Bladder microvascular endothelial cell (primary cell): ENCODE measurements at places on chromosomes 16 and 17. TPM values are rescaled to one million over a fixed set of nuclear protein-coding genes. Genes with fewer than 3 reads are reported as not detected.

ENPP7 gene
- total RNA-seq, result not detected in 2 replicates

FBXO31 gene
- total RNA-seq, result 47.6 and 54.6 TPM in 2 replicates

SDR42E2 gene
- total RNA-seq, result 0.16 TPM in 1 of 2 replicates, not detected in the other

KRT20 gene
- total RNA-seq, result not detected in 2 replicates

TOM1L1 gene
- total RNA-seq, result 0.57 and 0.97 TPM in 2 replicates

TAT gene
- total RNA-seq, result not detected in 2 replicates

DPEP3 gene
- 0.16 TPM in 1 of 2 replicates, not detected in the other for total RNA-seq

SNX20 gene
- 0.25 TPM in 1 of 2 replicates, not detected in the other for total RNA-seq

CCL7 gene
- 0.38 TPM in 1 of 2 replicates, not detected in the other for total RNA-seq

TEX19 gene
- total RNA-seq, result not detected in 2 replicates

NOD2 gene
- 0.16 and 2.1 TPM in 2 replicates for total RNA-seq

SULT1A1 gene
- total RNA-seq, result 0.76 and 0.97 TPM in 2 replicates

NPW gene
- total RNA-seq, result 0.16 TPM in 1 of 2 replicates, not detected in the other

SEZ6 gene
- total RNA-seq, result not detected in 2 replicates

TNFSF12 gene
- total RNA-seq, result 7.8 and 17.1 TPM in 2 replicates

CSH1 gene
- total RNA-seq, result not detected in 2 replicates

SKAP1 gene
- total RNA-seq, result 0.16 TPM in 1 of 2 replicates, not detected in the other

OTOA gene
- under 0.01 and 0.06 TPM in 2 replicates for total RNA-seq

GRIN2A gene
- not detected in 2 replicates for total RNA-seq

ATP2A3 gene
- total RNA-seq, result 0.06 and 0.16 TPM in 2 replicates

CPNE7 gene
- total RNA-seq, result 1.3 and 3.6 TPM in 2 replicates

CHP2 gene
- not detected in 2 replicates for total RNA-seq

PRKAR1A gene
- total RNA-seq, result 204 and 444 TPM in 2 replicates

FADS6 gene
- not detected in 2 replicates for total RNA-seq

IL17C gene
- total RNA-seq, result not detected in 2 replicates

CCDC200 gene
- total RNA-seq, result not detected in 2 replicates

HBA1 gene
- total RNA-seq, result not detected in 2 replicates

PRKCB gene
- not detected in 2 replicates for total RNA-seq

HOXB1 gene
- total RNA-seq, result not detected in 2 replicates

CTCF gene
- 20.1 and 28.3 TPM in 2 replicates for total RNA-seq

SNAI3 gene
- 0.16 TPM in 1 of 2 replicates, not detected in the other for total RNA-seq

TTLL6 gene
- total RNA-seq, result 0.06 TPM in 1 of 2 replicates, not detected in the other

FOXJ1 gene
- under 0.01 TPM in 1 of 2 replicates, not detected in the other for total RNA-seq

PDILT gene
- total RNA-seq, result not detected in 2 replicates

CCL17 gene
- total RNA-seq, result not detected in 2 replicates

MRPL10 gene
- total RNA-seq, result 12.5 and 12.8 TPM in 2 replicates

ANKRD40CL gene
- total RNA-seq, result not detected in 2 replicates

KRTAP1-5 gene
- not detected in 2 replicates for total RNA-seq

SHISA6 gene
- not detected in 2 replicates for total RNA-seq

C17orf78 gene
- not detected in 2 replicates for total RNA-seq

MT4 gene
- total RNA-seq, result not detected in 2 replicates

CACNG1 gene
- total RNA-seq, result not detected in 2 replicates

TMEM238L gene
- not detected in 2 replicates for total RNA-seq

KCNG4 gene
- total RNA-seq, result not detected in 2 replicates

CDH1 gene
- total RNA-seq, result not detected in 2 replicates

VMO1 gene
- total RNA-seq, result 0.13 TPM in 1 of 2 replicates, not detected in the other

AATK gene
- 1.8 and 7.8 TPM in 2 replicates for total RNA-seq

ASGR2 gene
- total RNA-seq, result not detected in 2 replicates

LPO gene
- total RNA-seq, result not detected in 2 replicates

BAIAP3 gene
- total RNA-seq, result 1.0 and 3.7 TPM in 2 replicates

MAPT gene
- under 0.01 and 0.13 TPM in 2 replicates for total RNA-seq

SLC22A31 gene
- not detected in 2 replicates for total RNA-seq

STAC2 gene
- not detected in 2 replicates for total RNA-seq

C16orf89 gene
- total RNA-seq, result not detected in 2 replicates

KDM6B gene
- total RNA-seq, result 2.8 and 7.6 TPM in 2 replicates

COIL gene
- total RNA-seq, result 10.0 and 17.1 TPM in 2 replicates

TERB1 gene
- 0.06 and 0.16 TPM in 2 replicates for total RNA-seq

ABI3 gene
- 7.3 and 18.6 TPM in 2 replicates for total RNA-seq

MYH1 gene
- total RNA-seq, result not detected in 2 replicates
